ENCODE measurements at places on chromosomes 3 and 15.

DNA sequence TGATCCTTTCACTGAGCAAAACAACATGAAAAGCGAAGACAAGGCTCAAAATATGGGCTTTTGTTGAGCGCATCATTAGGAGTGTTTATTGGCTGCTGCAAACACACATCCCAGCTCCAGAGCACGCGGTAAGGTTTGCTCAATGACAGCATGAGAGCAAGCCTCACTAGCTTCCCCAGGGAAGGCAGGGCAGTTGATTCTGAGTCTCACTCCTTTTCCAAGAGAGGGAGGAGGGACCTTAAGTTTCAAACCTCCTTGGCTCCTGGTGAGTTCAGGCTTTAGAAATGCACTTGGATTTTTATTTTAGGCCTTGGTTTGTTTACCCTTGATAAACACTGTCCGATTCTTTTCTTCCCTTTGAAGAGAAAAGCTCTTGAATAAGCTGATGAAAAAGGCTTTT is 69.1 kb upstream of the CACNA2D3 start:
- DNase-seq = peak; percentile 54

DNA sequence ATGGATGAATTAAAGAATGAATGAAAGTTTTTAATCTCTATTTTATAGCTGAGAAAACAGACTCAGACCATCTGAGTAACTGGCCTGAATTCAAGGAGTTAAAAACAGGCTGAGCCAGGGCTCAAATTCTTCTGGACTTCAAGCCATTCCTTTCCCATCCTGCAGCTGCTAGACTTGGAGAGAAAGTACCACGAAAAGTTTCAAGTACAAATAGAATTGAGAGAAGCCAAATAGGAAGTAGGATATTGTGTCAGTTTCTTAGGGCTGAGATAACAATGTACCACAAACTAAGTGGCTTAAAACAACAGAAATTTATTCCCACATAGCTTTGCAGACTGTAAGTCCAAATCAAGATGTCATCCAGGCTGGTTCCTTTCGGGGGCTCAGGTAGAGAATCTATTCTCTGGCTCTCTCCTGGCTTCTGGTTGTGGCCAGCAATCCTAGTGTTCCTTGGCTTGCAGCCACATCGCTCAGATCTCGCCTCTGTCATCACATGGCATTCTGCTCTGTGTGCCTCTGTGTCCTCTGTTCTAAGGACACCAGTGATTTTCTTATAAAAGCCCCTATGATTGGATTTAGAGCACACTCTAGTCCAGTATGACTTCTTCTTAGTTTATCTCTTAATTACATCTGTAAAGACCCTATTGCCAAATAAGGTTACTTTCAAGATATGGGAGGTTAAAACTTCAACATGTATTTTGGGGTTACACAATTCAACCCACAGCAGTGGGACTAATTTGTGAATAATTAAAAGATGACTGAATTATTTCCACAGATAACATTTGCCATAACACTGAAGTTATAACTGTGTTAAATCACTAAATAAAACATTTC is 25.7 kb upstream of the GOLIM4 start:
- peak; percentile 4 for DNase-seq

DNA sequence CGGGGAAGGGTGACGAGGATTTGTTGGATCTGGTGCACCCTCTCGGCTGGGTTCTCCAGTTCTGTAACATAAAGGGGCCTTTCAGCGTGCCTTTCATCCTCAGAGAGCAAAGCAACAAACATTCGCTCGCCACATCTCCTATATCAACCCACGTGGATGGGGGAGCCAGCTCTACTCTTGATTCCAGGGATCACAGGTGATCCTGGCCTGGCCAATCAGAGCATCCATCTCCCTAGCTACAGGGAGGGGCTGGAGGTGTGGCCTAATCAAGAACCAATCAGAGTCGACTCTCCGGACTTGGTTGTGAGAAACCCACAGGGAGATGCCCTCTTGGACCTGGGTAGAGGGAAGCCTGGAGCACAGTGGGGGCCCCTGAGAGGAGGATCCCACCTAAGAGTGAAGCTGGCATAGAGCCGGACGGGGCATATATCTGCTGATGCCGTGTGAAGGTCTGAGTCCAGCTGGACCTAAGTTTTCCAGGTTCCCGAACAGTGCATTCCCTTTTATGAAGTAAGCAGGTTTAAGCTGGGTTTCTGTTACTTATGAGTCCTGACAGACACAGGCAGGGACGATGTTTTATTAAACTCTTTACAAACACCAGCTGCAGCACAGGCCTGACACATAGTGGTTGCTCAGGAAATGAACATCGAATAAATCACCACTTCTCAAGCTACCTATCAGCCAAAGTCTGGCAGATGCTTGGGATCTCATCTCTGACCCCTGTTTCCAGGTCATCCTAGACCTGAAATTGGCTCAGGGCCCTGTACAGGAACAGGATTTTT is 50.7 kb upstream of the RAD18 start:
- DNase-seq = no peak

DNA sequence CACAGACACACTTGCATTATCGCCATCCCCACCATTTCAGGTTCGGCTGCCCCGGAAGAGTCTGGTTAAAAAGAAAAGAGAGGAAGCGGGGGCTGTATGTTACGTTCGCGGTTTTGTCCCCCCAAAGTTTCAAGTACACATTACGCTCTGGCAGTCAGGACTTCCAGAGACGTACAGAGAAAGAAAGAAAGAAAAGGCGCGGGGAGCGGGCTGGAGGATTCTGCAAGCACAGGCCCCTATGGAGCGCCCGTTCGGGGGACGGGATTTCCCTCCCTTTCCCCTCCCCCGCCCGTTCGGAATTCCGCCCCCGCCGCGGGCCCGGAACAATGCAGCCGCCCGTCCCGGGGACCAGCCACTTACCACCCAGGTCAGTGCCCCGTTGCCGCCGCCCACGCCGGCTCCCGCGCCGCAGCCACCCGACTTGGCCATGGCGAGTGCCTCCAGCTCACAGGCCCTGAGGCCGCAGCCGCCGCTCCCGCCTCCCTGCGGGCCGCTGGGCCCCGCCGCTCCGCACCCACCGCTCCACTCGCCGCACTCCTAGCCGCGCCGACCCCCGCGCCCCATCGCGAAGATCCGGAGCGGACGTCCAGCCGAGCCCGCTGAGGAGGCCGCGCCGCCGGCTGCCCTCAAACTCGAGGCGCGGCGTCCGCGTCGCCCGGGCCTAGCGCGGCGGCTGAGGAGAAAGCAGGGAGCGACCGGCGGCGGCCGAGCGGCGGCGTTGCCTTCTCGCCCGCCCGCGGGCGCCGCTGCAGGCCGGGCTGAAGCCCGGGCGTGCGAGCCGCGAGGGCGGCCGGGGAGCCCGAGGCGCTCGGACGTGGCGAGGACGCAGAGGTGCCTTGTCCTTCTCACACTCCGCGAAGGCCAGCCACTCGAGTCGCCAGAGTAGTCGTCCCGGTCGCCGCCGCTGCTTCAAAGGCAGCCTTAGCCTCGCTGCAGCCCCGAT is 567 bp downstream of the TOP2B start:
- DNase-seq = peak; percentile 89

DNA sequence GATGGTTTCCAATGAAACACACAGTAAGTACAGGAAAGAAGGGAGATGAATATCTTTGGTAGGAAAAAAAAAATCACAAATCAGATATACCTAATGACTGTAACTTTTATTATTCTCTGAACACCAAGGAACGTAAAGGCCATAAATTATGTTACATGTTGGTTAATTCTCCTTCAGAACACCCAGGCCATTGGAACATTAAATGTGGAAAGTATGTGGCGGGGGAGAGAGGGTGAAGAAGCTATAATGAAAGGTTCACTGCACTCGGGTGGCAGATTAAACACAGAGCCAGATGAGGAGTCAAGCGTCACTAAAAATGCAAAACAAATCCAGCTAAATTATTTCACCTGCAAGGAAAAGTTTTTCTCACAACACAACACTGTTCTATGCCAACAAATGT is 193.8 kb downstream of the FHIT start:
- no peak for DNase-seq

- no peak for DNase-seq
These were observed 278.3 kb upstream of the WNT5A start for GRCh38 chr3:55765398-55765797.

- DNase-seq = peak; percentile 77
These were observed 786.4 kb downstream of the MCTP2 start for GRCh38 chr15:95017666-95018328.

DNA sequence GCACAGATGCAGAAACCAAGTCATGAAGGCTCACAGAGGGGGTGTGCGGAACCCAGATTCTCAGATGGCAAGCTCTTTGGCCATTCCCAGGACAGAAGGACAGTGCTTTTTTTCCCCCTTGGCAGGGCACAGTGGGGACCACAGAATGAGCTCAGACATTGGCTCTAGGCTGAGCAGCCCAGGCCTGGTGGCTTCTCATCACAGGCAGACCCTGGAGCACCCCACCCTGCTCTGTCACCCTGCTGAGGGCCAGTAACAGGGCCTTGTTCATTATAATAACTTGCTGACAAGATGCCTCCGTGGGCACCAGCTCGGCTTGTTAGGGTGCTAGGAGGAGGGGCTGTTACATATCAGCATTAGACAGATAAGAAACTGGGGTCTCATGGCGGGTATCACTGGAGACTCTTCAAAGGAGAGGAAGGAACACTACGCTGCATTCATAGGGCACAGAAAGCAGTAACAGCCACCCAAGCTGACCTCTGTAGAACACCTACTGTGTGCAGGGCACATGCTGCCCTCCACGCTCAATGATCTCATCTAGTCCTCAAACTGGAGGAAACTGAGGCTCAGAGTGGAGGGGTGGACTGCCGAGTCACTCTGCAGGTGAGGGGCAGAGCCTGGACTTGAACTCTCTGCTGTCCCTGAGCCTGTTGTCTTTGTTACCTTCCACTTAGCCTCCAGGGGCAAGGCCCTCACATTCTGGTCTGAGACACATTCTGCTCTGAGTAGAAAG is 69.9 kb upstream of the SEC13 start:
- no peak for DNase-seq

DNA sequence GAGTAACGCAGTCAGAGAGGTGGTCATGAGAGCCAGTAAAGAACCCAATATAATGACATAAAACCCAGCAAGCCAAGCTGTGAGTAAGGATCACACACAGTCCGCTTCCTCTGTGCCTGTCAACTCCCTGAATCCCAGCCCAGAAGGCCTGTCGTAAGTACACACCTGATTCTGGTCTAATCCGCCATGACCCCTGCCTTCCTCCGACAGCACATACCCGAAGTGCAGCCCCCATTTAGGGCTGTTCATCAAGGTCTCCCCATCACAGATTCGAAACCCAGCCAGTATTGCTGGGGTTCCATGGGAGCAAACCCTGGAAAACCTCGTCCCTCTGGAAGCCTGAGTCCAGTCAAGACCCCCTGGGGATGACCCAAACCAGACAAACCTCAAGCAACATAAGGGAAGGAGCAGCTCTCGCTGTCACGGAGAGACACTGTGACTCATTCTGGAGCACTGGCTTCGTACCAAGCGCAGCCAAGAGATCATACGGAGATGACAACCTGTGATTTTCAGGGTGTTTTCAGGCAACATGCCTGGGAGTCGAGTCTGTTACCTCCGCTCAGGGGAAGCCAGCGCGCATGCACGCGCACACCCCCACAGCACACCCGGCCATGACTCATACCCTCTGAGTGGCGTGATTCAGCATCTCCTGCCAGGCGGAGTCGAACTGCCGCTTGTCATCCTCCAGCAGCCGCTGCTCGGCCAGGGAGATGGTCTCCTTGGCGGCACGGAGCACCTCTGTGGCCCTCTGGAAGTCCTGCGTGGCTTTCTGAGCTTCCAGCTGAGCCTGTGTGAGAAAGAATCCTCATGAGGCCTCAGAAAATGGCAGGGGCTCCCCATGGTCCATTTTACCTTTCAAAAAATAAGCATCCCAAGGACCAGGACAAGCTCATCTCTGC is 63.0 kb downstream of the SH3BP5 start:
- no peak for DNase-seq

DNA sequence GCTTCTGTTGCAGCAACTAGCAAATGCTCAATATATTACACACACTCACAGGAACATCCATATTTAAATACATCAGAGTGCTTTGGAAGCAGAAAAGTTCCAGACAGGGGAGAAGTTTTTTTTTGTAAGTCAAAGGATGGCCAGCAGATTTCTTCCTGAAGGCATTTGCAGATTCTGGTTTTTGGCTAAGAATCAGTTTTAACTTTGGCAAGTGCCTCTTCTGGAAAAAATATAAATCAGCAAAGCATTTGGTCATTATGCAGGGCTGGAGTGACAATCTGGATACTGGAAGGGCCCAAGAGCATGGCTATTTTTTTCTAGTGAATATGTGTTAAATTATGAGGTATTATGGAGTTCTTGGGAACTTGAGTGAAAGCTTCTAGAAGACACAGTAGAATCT is 495.3 kb upstream of the ARPP21 start:
- no peak for DNase-seq

- peak; percentile 79 for DNase-seq
These were observed 104.2 kb upstream of the RAD18 start for GRCh38 chr3:9067352-9067975.

DNA sequence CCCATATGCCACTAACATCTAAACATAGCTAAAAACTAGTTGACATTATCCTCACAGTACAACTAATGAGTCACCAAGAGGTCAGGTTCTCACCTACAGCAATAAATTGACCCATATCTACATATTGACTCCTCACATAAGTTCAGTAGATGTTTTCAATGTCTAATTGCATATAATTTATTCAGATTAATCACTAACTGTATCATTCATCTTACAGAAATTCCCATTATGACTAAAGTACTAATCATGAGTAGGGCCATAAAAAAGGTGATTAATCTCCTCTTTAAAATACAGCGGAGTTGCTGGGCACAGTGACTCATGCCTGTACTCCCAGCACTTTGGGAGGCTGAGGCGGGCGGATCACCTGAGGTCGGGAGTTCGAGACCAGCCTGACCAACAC is 82.4 kb upstream of the ST3GAL6 start:
- no peak for DNase-seq

DNA sequence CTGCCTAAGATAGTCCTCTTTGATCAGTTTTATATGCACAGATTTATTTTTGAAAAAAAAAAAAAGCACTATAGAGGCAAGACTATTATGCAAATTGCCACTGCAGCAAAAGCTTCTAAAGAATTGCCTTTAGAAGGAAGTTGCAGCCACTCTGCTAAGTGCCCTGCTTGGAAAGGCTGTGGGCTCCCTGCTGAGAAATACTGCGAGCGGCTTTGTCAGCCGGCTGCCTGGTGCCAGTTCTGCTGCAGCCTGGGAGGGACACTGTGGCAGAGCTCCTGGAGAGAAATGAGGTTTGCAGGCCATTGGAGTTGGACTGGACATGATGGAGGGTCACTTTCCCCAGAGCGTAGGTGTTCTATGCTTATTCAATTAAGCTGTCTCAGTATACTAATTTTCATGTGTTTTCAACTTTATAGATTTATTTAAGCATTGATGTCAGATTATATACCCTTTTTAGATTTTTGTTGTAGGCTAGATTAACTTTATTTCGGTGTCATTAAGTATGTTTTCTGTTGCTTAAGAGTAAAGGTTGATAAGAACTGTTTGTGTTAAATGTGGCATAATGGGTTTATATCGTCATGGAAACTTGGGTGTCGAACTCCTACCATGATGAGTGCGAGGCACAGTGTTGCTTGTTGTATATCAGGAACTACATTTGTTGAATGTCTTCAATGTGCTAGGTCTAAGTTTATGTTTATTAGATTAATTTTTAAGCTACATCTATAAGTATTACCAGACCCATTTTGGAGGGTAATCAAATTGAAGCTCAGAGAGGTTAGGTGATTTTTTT is 6.6 kb downstream of the MAP2K5 start:
- DNase-seq = peak; percentile 85

Measured in eye (tissue), 1 donor.